Stimulated activated naive CD4-positive, alpha-beta T cell treated with Interleukin-2 at 50 U/mL for 16 hours (primary cell): ENCODE measurements at places on chromosomes 13 and 19.

DNA sequence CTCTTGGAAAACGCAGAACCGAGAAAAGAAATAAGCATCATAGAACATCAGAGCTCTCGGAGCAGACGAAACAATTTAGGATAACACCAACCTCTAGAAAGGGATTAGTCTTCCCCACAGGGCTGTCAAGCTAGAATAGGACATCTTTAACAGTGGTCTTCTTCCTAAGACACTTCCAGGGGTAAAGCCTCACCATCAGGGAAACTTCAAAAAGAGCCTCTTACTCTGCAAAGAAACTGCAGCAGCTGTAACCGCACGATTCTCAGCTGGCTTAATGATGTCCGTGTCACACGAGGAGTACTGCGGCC, 642 bp downstream of the ZNF571 start:
- no peak for DNase-seq

DNA sequence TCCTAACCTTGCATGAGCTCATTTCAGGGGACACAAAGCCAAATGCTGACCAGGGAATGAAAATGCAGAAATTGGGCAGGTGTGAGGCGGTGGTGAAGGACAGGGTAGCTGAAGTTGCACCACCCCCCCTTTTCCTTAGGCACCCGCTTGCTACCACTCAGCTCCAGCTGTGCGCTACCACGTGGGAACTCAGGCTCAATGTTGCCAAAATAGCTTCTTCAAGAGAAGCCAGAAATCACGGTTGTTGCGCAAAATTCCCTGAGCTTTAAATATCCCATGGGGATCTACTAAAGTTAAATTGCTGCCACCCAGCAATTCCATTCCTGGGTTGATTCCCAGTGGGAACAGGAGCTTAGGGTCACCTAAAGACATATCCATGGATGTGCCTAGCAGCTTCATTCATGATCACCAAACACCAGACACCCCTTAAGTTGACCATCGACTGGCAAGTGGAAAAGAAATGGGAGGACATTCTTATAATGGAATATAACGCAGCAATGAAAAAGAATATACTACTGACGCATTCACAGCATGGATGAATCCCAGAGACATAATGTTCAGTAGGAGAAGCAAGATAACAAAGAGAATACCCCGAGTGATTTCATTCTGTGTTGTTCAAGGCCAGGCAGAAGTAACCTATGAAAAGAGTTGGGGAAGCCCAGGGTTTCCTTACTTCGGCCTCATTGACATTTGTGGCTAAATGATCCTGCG, 12.8 kb upstream of the ADGRL1 start:
- DNase-seq = no peak

DNA sequence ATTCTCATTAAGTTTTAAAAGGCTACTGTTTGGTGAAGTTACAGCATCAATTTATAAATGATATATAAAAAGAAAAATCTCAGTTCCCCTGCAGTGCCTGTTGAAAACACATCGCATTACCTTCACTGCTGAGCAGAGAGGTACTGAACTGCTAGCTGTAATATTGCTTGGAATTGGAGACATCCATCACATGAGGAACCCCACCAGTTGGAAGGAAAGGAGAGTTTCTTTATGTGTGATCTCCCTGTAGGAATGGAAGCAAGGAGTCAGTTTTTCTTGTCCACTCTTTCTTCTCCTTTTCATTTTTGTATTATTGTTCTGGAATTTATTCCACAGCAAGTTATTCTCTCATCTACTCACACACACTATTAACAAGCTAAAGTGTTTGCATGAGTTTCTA, 1586.0 kb upstream of the PRR20A start:
- no peak for DNase-seq

GRCh38 chr13:89227356-89227755, 1556.2 kb downstream of the SLITRK5 start:
- DNase-seq = no peak

- DNase-seq = no peak
Measured at GRCh38 chr19:41096353-41096752, 8.1 kb downstream of the CYP2A13 start.

DNA sequence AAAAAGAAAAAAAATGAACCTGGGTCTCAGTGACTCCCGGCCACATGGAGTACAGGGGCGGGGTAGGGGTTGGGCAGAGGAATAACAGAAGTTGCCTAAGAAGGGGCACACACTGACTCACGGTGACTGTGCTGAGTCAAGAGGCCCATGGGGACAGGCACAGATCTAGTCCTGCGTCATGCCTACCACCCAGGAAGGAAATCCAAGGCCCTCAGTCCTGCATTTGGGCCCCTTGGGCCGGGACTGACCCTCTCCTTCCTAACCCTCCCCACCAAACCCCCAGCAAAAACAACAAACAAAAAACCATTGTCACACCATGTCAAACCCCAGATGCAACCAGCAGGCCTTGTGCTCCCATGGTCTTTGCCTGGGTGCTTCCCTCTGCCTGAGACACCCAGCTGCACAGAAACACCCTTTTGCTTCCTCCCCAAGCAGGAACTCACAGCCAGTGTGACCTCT, 9.6 kb upstream of the NOTCH3 start:
- no peak for DNase-seq

- DNase-seq = no peak
Measured at GRCh38 chr13:99260216-99260615, 2.0 kb upstream of the GPR18 start.

- peak; percentile 21 for DNase-seq
Measured at GRCh38 chr19:41792513-41793413, 3.6 kb upstream of the CEACAM3 start.

- DNase-seq = no peak
Measured at GRCh38 chr19:29056535-29056934, 156.4 kb downstream of the UQCRFS1 start.
